ENCODE measurements at places on chromosomes 12 and 14.
A peak's percentile ranks its signal among the peaks of the same experiment; 100 is the strongest.

GRCh38 chr12:38838056-38838850, 67.1 kb downstream of the CPNE8 start:
- DNase-seq: no peak

DNA sequence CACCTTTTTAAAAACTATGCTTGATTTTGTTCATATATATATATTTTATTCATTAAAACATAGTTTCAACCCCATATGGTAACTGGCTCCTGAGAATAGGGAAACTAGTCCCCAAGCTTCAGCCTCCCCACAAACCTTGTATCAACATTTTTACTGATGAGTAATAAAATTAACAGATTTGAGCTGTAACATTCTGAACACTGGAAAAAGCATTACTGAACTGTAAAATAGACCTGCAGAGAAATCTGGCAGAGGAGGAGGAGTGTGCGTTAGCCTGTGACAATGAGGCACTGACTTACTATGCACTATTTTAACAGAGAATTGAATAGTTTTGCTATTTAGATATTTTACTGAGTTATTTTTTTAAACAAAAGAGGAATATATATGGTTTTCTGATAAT, 43.1 kb downstream of the FRS2 start:
- no peak for DNase-seq

GRCh38 chr12:45675534-45675933, 54.0 kb upstream of the ARID2 start:
- no peak for DNase-seq

GRCh38 chr12:39620659-39621658, 1.4 kb upstream of the ABCD2 start:
- DNase-seq: no peak

DNA sequence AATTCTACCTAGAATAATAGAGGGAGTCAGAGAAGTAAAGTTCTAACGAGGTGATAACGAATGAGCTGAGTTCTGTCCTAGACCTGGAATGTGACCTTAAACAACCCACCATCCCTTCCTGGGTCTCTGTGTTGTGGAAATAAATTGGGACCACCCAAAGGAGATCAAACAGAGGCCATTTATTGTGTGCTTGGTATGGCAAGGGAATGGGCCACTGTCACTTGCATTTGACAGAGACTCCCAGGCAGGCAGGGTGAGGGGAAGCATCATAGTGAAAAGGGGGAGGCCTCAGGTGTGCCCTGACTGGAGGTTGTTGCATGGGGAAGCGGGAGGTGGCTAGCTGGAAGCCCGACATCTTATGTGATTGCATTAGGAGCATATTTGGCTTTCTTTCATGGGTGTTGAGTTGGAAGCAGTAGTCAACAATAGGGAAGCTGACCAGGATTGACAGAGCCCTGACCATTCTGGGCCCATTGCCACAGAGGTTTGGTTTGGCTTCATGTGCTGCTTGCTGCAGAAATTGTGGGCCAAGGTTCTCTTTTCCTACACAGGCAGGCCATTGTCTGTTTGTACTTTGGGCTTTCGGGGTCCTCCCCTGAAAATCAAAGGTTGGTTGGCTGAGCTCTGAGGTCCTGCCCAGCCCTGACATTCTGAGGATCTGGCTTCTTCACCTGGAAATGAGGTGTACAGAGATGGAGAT, 17.6 kb upstream of the FAM181A start:
- DNase-seq: no peak

DNA sequence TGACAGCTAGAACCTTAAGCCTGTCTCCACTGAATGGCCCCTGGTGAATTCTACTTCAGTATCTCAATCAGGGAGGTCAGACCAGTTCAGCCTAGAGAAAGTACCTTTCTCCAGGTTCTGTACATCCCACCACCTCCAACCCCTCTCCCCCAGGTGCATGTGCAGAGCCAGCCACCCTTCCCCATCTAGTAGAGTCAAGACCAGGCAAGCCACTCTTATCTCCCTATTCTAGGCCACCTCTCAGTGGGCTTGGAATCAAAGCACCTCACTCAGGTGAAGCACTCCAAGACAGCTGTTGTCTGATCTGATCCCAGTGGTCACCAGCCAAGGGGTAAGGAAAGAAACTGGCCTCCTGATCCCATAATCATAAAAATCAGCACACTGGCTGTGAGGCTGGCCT, 340.9 kb downstream of the BCL11B start:
- DNase-seq: no peak

- DNase-seq: no peak
These were observed 700 bp downstream of the CNIH1 start for GRCh38 chr14:54440476-54440872.

- DNase-seq: no peak
These were observed 42.9 kb upstream of the SINHCAF start for GRCh38 chr12:31368666-31369361.

GRCh38 chr12:97756066-97756666, 293.6 kb downstream of the RMST start:
- DNase-seq: no peak

DNA sequence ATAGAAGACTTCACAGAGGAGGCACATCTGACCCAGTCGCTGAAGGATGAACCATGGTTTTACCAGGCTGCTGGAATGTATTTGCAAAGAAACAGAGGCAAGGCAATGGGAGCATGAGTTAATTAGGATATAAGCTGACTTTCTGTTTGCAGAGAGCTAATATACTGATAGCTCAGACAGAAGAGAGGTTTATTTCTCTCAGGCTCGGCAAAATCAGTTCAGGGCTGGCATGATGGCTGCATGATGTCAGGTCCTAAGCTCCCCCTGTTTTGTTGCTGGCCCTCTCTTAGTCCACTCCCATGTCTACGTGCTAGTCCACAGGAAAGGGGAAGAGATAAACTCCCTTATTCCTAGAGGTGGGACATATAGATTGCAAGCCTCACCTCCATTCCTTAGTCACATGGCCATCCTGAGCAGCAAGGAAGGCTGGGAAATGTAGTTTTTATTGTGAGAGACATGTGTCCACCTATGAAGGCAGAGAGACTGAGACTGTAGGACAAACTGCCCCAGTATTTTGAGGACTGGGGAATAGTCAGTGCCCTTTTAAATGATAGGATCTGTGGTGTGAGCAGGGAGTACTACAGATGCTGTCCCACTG, 224.5 kb downstream of the VRK1 start:
- no peak for DNase-seq

GRCh38 chr14:39229222-39229543, 4.5 kb upstream of the MIA2 start:
- no peak for DNase-seq

DNA sequence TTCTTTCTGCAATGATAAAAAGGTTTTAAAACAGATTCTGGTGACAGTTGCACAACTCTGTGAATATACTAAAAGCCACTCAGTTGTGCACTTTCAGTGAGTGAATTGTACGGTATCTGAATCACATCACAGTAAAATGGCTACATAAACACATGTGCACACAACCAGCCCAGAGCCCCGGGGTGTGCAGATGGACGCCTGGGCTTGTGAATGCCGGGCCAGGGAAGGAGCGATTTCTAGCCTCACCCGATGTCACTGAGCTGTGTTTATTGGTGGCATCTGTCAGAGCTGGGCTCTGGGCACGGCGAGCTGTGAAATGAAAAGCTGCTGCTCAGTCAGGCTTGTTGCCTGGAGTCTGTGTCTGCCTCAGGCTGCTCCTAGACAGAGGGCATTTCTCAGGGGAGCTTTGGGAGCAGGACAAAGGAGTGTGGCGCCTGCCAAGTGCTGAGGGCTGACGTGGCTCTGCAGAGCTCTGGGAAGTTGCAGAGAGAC, 25.9 kb downstream of the RHOF start:
- DNase-seq: peak; percentile 87

- DNase-seq: no peak
These were observed at the start of gene CLEC6A for GRCh38 chr12:8455727-8456360. TSS of gene CLEC6A (plus strand) at chr12:8455962. CDS start at chr12:8456112, 150 bp downstream.

DNA sequence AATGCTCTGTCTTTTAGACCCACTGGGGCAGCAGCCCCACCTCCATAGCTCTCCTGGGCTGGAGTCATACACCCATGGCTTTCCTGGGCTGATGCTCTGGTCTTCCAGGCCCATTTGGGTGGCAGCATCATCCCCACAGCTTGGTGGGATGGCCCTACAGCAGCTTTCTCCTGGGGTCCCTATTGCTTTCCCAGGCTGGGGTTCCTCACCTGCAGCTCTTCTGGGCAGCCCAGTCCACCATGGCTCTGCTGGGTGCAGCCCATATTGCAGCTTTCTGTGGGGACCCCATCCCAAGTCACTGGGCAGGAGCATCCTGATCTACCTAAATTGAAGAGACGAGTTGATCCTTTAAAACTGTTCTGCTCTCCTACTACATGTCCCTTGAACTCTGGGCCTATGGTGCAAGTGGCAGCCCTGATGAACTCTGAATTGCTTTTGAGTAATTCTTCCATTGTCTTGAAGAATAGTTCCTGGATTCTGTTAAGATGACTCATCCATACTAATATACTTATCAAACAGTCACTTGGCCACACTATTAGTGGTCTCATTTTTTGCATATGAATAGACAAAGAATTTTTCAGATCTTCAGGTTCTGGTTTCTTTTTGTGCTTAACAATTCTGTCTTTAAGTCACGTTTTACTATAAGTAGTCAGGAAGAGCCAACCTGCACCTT, 390.1 kb downstream of the DPF3 start:
- no peak for DNase-seq

DNA sequence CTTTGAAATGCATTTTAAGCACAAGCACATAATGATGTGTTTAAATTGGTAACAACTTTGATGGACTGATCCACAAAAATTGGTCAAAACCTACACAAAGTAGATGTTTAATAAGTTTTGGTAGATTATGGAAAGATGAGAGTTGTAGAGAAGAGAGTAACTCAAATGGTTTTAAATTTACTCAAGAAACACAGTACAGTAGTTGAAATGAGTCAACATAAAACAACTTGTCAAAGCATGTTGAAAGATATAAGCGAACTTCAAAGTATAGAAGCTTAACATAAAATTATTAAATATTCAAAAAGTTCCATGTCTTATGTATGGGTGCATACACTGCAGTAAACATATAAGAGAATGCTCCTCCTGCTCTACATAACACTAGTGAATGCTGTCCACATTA, 49.4 kb downstream of the KITLG start:
- DNase-seq: no peak

- no peak for DNase-seq
These were observed 3.7 kb upstream of the HOXC12 start for GRCh38 chr12:53950789-53951576.

GRCh38 chr12:109020146-109020795, 597 bp downstream of the SVOP start:
- no peak for DNase-seq

DNA sequence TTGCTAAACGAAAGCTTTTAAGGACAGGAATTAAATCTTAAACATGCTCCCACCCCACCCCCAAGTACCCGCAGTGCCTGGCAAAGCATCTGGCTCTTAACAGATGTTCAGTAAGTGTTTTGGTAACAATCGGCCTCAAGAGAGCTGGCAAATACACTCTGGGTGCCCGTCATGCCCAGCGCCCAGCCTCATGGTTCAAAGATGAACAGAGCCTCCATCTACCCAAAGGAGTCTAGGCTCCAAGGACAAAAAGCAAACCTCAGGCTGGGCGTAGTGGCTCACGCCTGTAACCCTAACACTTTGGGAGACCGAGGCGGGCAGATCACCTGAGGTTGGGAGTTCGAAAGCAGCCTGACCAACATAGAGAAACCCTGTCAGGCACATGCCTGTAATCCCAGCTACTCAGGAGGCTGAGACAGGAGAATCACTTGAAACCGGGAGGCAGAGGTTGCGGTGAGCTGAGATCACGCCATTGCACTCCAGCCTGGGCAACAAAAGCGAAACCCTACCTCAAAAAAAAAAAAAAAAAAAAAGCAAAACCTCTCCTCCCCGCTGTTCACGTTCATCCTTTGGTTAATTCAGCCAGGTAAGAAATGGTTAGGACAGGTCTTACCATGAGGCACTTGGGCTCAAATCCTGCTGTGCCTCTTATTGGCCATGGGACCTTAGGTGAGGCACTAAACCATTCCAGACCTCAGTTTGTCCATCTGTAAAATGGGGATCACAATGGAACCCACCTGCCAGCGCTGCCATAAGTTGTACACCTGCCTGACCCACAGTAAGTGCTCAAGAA, 151.3 kb downstream of the BCL11B start:
- DNase-seq: no peak

- no peak for DNase-seq
These were observed 14.1 kb downstream of the GPX2 start for GRCh38 chr14:64928239-64929013.

DNA sequence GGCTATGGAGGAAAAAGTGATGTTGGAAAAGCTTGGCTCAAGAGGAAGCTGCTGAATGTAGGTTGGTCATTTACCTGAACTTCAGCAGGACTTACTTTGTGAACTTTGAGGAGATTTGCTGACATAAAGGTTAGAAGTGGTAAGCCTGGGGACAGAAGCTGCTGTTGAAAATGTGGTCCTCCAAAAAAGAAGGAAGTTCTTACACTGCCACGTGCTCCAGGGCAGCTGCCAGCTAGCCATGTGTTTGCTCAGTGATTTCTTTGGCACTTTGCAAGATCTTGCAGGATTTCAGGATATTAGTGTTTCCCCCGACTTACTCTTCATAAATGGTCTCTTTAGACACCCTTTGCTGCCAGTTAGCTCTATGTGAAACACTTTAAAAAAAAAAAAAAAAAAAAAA, 14.8 kb upstream of the DYRK2 start:
- DNase-seq: no peak

DNA sequence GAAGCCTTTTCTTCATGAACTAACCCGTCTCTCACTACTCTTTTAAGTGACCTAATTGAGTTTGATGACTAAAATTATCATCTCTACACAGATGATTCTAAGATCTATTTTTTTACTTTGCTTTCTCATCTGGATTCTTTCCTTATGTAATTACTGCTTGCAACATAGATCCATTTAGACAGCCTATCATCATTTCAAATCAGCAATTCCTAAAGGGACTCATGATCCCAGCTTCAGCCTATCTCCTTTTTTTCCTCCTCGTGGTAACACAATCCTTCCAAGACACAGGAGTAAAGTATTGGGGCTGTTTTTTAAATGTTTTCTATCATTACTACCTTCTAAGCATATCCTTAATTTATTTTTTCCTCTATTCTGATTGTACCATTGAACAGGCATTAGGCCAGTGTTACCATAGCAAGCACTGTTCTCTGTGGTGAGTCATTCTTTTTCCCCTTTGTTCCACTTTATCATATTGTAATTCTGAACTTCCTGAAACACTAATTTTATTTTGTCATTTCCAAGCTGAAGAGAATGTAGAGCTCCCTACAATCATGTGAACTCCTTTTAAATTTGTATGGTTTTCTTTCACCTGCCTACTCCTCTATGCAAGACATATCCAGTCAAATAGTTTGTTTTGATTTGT, 190.4 kb upstream of the FAR2 start:
- DNase-seq: no peak

- DNase-seq: peak; percentile 52
These were observed 21.8 kb upstream of the SMCO2 start for GRCh38 chr12:27424631-27425230.

GRCh38 chr12:72839696-72840095, 567.5 kb downstream of the TRHDE start:
- no peak for DNase-seq

DNA sequence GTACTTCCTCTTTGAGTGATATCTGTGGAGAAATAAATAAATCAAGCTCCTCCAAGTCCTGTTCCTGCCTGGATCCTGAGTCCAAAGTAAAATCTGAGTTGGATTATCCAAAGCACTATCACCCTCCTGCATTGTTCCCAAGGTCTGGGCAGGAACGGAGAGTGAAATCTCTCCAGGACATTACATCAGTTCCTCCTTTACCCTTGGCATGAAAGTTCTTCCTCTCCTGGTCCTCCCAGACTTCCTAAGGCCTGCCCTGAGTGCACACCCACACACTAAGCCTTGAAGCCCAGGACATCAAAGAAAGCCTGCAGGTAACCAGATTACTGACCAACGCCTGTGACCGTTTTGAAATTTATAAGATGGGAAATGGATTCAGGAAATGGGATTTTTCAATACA, 206.8 kb upstream of the BCL2L14 start:
- DNase-seq: no peak

Measured in D341Med (cell line).